ENCODE measurements at places on chromosomes 12 and 14.
A peak's percentile ranks its signal among the peaks of the same experiment; 100 is the strongest.

DNA sequence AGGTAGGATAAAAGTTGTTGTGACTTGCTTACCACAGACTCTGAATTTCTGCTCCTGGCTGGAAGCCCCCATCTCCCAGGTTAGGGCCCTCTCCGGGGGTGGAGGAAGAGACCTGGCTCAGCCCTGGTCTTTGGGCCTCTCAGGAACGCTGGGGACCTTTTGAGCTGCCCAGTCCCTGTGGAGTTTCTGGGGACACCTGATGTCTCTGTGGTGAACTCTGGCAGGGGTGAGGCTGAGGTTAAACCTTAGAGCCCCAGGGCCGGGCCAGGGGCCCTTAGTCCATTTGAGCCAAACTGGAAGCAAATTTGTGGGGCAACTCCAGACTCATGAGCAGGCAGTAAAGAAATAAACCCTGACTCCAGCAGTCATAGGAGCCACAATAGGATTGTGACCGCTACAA lies 112.1 kb downstream of the ADGRD1 start:
- no peak for DNase-seq

DNA sequence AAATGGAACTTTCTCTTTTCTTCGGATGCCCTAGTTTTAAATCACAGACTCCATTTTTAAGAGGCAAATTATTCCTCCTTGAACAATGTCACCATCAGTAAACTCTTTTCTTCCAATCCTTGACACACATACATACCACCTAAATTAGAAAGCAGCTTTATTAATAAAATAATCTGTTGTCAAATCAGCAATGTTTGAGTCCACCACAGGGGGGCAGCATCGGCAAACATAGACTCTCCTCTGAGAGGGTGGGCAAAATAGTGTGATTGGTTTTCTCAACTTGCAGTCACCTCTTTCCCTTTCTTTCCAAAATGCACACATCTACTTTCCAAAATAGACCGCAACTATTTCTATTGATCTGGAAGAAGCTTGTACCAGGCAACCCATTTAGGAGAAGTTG lies 438.4 kb upstream of the OR4E1 start:
- DNase-seq = no peak

DNA sequence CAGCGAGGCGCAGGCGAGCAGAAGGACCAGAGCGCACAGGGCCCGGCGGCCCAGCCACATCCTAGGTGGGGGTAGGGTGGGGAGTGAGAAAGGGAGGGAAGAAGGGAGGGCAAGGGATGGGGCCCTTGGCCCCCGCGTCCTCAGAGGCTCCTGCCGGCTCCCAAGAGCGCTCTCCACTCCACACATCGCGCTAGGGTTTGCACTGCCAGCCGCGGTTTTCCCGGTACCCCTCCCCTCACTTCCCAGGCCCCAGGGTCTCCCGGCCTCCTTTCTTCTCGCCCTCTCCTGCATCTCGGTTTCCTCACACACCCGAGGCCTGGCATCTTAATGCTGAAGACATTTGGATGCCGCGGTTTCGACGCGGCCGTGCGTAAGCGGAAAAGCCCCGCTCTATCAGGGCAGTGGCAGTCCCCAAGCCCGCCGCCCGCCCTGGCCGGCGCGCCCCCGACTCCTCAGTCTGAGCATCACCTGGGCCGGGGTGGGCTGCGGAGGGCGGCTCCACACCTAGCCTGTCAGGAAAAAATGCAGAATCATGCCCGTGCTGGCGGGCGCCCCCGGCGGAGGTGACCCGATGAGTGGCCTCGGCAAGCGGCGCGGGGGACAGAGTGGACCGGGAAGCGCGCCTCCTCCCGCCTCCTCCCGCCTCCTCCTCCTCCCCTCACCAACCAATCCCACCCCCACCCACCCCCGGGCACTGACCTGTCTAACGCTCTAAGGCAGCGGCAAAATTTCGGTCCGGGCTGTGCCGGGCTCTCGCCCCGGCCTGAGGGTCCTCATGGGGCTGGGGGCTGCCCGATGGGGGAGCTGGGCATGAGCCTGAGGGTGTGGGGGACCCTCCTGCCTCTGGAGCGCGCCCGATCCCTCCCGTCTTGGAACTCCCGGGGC lies 686 bp downstream of the B4GALNT1 start:
- no peak for DNase-seq

DNA sequence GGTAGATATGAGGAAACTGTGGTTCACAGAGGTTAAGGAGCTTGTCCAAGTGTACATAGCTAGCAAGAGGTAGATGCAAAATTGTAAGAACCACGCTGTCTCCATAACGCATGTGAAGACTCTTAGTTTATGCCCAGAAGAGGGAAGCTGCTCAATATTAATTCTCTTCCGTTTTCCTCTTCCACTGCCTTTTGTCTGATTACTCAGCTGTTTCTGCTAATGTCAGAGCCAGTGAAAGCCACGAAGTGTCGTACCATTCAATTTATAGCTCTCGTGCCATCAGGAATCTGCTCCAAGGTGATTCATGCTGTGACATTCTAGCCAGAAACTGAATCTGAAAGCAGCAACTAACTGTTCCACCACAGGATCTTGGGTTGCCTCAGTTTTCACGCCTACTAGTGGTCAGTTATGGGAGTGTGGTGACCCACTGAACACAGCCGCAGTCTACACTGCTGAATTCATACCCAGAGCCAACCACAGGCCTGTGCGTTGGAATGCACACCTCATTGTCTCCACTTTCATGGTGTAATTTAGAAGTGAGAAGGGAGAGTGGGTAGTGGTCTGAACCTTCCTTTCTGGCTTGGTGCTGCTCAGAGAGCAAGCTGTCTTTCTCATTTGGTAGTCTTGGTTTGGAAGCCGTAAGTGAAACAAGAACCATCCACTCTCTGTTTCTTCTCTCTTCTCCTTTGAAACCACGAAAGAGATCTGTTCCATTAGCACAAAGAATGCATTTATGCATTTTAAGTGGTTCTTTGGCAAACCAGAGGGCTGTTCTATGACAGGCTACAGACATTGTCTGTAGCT lies 74.2 kb upstream of the NAP1L1 start:
- DNase-seq = peak; percentile 4

- no peak for DNase-seq
Measured at GRCh38 chr14:103393676-103394626, 8.7 kb downstream of the MARK3 start.

All from anterior cingulate cortex (tissue), 58 donors.